Left lung (tissue), 14 donors: ENCODE measurements at places on chromosomes 5 and 9. TPM values are rescaled to one million over a fixed set of nuclear protein-coding genes. Genes with fewer than 3 reads are reported as not detected.

Gene FRRS1L
- 0.47 TPM for total RNA-seq

Gene CDH9
- not detected for total RNA-seq

Gene TNFSF15
- 20.5 TPM for total RNA-seq

Gene PKN3
- total RNA-seq = 15.9 TPM

Gene ADAMTS16
- total RNA-seq = 28.7 TPM

Gene SPATA31C1
- not detected for total RNA-seq

Gene CCDC183
- total RNA-seq = not detected

Gene LURAP1L
- 37.7 TPM for total RNA-seq

Gene DNAJC21
- total RNA-seq = 45.8 TPM

Gene NR5A1
- not detected for total RNA-seq

Gene HAVCR2
- 50.9 TPM for total RNA-seq

- DNase-seq = no peak
- no peaks in the 10 kb centered on the region for H3K4me1 ChIP-seq
- H3K4me3 ChIP-seq = no peak overlapping the region
Measured at GRCh38 chr9:71608021-71608420, 160.3 kb downstream of the CEMIP2 start.

- H3K4me1 ChIP-seq = peaks cover 15% of the 10 kb centered on the region
- no peaks in the 10 kb centered on the region for H3K36me3 ChIP-seq
- DNase-seq = no peak
- peak overlapping the region; percentile 89 for H3K4me3 ChIP-seq
Measured at GRCh38 chr5:128081111-128081851, 2.3 kb upstream of the SLC12A2 start.

GRCh38 chr5:1779782-1780613 is 19.6 kb downstream of the MRPL36 start:
- H3K36me3 ChIP-seq = no peaks in the 10 kb centered on the region
- no peaks in the 10 kb centered on the region for H3K4me1 ChIP-seq
- H3K4me3 ChIP-seq = no peak overlapping the region
- H3K27me3 ChIP-seq = no peaks in the 10 kb centered on the region
- no peak overlapping the region for H3K27ac ChIP-seq

DNA sequence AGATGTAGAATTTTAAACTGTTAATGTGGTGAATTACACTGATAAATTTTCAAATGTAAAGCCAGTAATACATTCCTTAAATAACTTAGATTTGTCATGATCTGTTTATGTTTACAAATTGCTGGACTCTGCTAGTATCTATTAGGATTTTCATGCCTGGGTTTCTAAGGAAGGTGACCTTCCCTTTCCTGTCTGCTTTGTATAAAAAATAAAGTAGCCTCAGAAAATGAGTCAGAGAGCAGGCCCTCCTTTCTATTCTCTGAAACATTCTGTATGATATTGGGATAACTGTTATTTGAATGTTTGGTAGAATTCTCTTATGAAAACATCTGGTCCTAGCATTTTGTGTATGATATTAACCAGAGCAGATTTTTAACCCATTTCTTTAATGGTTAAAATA is 255.3 kb downstream of the SYK start:
- DNase-seq = no peak
- H3K27me3 ChIP-seq = no peaks in the 10 kb centered on the region
- H3K27ac ChIP-seq = no peak overlapping the region

DNA sequence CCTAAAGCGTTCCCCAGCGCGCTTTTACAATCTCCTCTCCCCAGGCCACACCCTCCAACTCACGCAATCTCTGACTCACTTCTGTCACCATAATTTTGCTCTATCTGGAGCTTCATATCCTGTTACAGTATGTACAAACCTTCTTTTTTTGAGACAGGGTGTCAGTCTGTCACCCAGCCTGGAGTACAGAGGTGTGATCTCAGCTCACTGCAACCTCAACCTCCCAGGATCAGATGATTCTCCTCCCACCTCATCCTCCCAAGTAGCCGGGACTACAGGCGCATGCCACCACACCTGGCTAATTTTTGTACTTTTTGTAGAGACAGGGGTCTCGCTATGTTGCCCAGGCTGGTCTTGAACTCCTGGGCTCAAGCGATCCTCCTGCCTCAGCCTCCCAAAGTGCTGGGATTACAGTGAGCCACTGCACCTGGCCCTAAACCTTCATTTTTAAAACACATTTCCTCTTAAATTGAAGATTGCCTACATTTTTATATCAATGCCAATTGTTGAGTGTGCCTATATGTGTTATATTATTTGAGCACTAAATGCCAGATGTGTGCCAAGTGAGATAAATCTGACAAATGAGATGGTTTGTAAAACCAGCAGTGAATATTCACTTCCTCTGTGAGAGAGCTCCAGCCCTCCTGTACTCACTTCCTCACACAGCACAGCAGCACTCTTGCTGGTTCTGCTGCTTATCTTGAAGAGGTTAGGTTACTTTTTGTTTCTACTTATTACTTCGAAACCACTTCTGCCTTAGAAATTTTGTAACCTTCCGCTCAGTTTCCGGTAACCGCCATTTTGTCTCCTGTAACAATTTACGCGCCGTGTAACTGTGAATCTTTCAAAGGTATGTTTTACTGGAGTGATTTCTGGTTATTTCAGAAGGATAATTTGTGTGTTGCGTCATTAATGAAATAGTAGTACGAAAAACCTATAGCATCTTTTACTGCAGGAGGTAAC is 57.9 kb downstream of the DOCK8 start:
- no peaks in the 10 kb centered on the region for H3K36me3 ChIP-seq
- no peak for DNase-seq
- H3K27me3 ChIP-seq = no peaks in the 10 kb centered on the region
- peak overlapping the region; percentile 95 for H3K27ac ChIP-seq

DNA sequence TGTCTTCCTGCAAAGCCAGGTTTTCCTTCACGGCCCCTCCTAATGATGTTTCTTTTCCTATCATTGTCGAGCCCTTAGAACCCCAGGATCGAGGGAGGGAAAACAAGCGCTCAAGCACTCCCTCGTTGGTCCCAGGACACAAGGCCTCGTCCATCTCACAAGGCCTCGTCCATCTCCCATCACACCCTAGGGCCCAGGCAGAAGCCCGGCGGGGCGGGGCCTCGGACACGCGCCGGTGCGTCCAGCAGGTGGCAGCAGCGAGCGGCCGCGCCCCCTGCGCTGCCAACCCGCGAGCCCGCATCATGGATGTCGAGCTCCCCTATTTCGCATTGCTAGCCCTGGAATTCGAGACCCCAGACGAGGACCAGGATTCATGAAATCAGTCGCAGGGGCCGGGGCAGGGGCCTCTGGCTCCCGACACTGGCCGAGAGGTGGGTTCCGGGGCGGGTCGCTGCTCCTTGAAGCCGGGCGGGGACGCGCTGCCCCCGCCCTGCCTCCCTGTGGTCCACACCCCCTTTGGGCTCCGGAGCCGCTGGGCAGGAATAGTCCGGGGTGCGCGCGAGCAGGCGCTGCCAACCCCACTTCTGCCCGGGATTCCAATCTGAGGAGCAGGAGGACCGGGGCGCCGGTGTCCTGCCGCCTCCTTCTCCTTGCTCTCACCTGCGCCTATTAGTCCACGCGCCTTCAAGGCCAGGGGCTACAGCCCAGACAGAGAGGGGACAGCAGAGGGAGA is at the start of gene ABLIM3:
ABLIM3 (plus strand) TSS at position 270 of the 733 bp plus-strand sequence. CDS start 603 bp downstream, outside the sequence.
- peak; percentile 67 for DNase-seq
- H3K27me3 ChIP-seq = peaks cover 15% of the 10 kb centered on the region
- H3K4me3 ChIP-seq = peak within 1 kb of the TSS; percentile 83
- peak within 1 kb of the TSS; percentile 75 for H3K27ac ChIP-seq
- no peaks in the 10 kb centered on the region for H3K4me1 ChIP-seq

DNA sequence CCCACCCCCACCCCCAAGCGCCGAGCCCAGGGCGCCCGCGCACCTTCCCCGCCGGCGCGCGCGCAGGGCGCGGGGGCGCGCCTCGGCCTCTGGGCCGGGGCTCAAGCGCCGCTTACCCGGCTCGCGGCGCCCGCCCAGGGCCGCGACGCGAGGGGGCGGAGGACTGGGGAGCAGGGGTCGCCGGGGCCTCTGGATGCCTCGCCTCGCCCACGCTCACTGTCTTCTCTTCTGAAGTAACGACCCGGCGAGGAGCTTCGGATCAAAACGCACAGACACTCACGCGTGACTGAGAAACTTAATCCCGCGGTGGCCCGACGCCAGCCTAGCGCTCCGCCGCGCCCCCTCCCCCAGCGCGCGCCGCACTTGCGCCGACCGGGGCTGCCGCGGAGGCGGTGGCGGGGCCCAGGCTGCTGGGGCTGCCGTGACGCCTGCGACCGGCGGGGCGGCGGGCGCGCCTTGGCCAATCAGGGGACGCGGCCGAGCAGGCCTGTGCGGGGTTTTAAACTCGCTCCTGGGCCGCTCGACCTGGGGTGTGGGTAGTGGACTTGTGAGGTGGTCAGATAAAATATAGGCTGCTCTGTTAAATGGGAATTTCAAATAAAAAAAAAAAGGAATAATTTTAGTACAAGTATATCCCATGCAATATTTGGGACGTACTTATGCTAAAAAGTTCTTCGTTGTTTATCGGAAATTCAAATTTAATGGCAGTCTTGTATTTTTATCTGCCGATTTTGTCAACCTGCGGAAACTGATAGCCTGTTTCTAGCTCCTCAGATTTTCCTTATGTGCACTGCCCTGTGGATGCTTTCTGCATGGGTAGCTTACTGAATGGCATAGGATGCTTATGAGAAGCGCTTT is at the start of gene MPDZ:
MPDZ (minus strand) TSS at position 409 of the 858 bp plus-strand sequence. CDS start 29,377 bp downstream, outside the sequence.
- peak within 1 kb of the TSS; percentile 50 for H3K4me3 ChIP-seq
- H3K36me3 ChIP-seq = no peaks in the 10 kb centered on the region
- peak within 1 kb of the TSS; percentile 90 for H3K27ac ChIP-seq
- peaks cover 7% of the 10 kb centered on the region for H3K4me1 ChIP-seq
- peak; percentile 53 for DNase-seq

DNA sequence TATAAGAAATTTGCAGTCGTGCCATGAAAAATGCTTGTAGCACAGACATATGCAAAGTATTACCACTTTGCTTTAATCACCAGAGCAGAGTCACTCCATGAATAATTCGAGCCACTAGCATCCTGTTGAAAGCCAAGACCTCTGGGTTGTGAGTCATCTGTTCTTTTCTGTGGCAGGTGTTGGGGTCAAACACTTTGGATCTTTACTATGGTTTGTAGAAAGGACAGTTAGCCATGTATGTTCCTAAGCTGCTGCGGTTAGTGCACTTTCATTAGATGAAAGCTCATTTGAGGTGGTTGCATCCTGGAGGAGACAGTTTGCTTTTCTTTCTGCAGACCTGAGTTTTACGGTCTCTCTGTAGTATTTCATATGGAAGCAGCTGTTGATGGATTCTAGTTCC is 223.7 kb downstream of the DMRT2 start:
- H3K27me3 ChIP-seq = no peaks in the 10 kb centered on the region
- H3K4me1 ChIP-seq = no peaks in the 10 kb centered on the region
- H3K27ac ChIP-seq = no peak overlapping the region
- DNase-seq = no peak
- H3K36me3 ChIP-seq = no peaks in the 10 kb centered on the region

- H3K36me3 ChIP-seq = no peaks in the 10 kb centered on the region
- H3K4me3 ChIP-seq = no peak overlapping the region
- H3K27ac ChIP-seq = no peak overlapping the region
- DNase-seq = no peak
- H3K27me3 ChIP-seq = no peaks in the 10 kb centered on the region
Measured at GRCh38 chr5:96327722-96328121, 105.3 kb downstream of the PCSK1 start.

- no peaks in the 10 kb centered on the region for H3K4me1 ChIP-seq
- H3K27ac ChIP-seq = no peak overlapping the region
- DNase-seq = no peak
- no peak overlapping the region for H3K4me3 ChIP-seq
Measured at GRCh38 chr5:135012951-135013391, 21.1 kb downstream of the PITX1 start.

- H3K36me3 ChIP-seq = no peaks in the 10 kb centered on the region
- H3K27me3 ChIP-seq = no peaks in the 10 kb centered on the region
- no peak overlapping the region for H3K4me3 ChIP-seq
- H3K27ac ChIP-seq = peak overlapping the region; percentile 41
Measured at GRCh38 chr5:149416987-149417710, 38.1 kb upstream of the IL17B start.

- DNase-seq = no peak
- no peaks in the 10 kb centered on the region for H3K4me1 ChIP-seq
- no peak overlapping the region for H3K4me3 ChIP-seq
- H3K27me3 ChIP-seq = no peaks in the 10 kb centered on the region
Measured at GRCh38 chr9:2336055-2336454, 285.5 kb upstream of the VLDLR start.

DNA sequence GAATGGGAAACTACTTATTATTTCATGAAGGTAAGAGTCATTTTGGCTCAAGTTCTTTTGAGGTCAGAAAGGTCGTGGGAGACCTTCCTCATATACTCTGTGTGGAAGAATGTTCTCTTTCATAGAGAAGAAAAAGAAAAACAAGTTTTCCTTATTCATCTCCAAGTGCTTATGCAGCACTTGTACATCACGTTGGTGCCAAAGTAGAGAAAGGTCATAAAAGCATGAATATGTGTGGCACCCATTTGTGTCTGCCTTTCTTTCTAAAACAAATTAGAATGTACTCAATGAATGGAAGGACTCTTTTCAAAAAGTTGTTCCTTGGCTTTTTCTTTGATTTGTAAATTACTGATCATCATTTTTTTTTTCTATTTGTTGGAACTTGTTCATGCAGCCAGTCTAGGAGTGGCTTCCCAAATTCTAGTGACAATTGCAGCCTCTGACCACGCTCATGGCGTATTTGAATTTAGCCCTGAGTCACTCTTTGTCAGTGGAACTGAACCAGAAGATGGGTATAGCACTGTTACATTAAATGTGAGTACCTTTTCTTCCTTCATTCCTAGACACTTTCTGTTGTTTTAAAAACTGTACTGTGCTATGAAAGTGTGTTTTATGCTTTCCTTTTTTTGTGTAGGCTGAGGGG is 122.4 kb downstream of the ADGRV1 start:
- DNase-seq = no peak
- no peaks in the 10 kb centered on the region for H3K27me3 ChIP-seq
- H3K27ac ChIP-seq = no peak overlapping the region
- no peaks in the 10 kb centered on the region for H3K4me1 ChIP-seq
- no peaks in the 10 kb centered on the region for H3K36me3 ChIP-seq

DNA sequence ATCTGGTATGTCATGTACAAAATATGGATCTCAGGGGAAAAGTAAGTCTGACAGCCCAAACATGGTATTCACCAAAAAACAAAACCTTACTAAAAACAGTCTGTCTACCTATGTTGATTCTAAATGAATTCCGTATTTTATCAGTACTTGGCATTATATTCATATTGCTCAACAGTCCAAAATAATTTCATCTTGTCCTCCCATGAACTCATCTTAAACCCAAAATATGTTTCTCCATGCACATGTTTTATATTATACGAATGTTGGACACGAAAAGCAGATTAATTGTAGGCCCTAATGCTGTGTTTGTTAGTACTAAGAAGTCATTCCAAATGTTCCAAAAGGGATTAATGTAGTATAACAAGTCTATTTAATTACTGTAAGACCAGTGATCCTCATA is 20.1 kb downstream of the NFIB start:
- no peak overlapping the region for H3K4me3 ChIP-seq
- DNase-seq = no peak
- no peaks in the 10 kb centered on the region for H3K27me3 ChIP-seq
- no peak overlapping the region for H3K27ac ChIP-seq
- H3K36me3 ChIP-seq = no peaks in the 10 kb centered on the region

GRCh38 chr5:139901251-139901575 is 105.6 kb downstream of the PSD2 start:
- no peak for DNase-seq
- peaks cover 58% of the 10 kb centered on the region for H3K27me3 ChIP-seq
- H3K36me3 ChIP-seq = no peaks in the 10 kb centered on the region
- H3K4me1 ChIP-seq = peaks cover 14% of the 10 kb centered on the region
- H3K4me3 ChIP-seq = no peak overlapping the region

- H3K27me3 ChIP-seq = no peaks in the 10 kb centered on the region
- DNase-seq = no peak
- no peaks in the 10 kb centered on the region for H3K4me1 ChIP-seq
- H3K4me3 ChIP-seq = no peak overlapping the region
- H3K27ac ChIP-seq = no peak overlapping the region
Measured at GRCh38 chr5:59067956-59068656, 485.2 kb downstream of the RAB3C start.
